Stimulated activated CD4-positive, alpha-beta T cell treated with anti-CD3 and anti-CD28 coated beads, Interleukin-2, amount 100 ng/mL, for 4 hours (primary cell): ENCODE measurements at places on chromosomes 2 and 18.

- DNase-seq: no peak
Measured at GRCh38 chr2:19552270-19552669, 193.8 kb upstream of the OSR1 start.

GRCh38 chr2:166031054-166031453 lies 77.5 kb upstream of the TTC21B start:
- DNase-seq: no peak

DNA sequence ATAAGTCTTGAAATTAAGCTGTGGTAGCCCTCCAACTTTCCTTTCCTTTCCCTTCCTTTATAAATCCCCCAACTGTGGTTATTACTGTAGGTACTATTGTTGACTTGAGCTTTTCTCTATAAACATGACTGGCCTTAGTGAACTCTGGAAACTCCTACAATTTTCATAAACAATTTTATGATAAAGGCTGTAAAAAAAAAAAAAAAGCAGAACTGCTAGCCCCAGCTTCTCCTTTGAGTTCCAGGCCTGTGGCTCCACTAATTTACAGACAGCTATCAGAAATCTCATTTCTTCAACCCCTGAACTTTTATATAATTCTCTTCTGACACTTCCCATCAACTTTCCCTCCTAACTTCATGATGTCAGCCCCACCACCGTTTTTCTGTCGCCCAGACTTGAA lies 174.3 kb downstream of the IKZF2 start:
- no peak for DNase-seq

DNA sequence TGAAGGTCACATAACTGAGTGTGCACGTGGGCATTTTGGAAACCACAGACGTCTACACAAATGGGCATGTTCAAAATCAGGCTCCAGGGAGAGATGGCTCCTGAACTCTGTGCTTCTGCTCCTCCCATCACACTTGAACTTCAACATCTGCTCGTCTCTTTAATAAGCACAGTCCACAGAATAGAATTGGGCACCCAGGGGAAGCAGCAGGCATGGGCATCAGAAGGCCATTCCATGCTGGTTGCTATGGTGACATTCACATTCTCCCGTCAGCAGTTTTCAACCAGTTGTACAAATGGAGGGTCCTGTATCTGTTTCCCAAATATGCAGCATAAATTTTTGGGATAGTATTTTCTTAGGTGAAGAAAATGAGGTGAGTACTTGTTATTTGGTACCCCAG lies 183.7 kb upstream of the COPS8 start:
- DNase-seq: no peak
